Suppressor macrophage (primary cell): ENCODE measurements at places on chromosomes 1 and 21.

DNA sequence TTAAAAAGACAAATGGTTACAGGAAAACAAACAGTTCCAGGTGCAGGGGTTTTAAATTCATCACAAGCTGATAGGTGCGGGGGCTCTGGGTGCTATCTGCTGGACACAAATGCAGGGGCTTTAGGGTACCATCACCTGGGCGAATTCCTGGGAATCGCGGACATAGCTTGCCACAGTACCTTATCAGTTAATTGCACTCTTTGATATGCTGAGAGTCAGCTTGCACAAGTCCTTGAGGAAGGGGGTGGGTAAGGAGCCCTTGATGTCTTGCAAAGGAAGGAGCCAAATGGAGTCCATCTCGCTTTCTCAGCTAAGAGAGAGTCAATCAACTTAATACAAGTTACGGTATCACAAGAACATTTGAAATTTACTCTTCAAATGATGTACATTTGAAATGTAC is 25.4 kb upstream of the TMEM54 start:
- DNase-seq = no peak

- DNase-seq = no peak
These were observed 45.3 kb upstream of the B3GALNT2 start for GRCh38 chr1:235549351-235550139.

DNA sequence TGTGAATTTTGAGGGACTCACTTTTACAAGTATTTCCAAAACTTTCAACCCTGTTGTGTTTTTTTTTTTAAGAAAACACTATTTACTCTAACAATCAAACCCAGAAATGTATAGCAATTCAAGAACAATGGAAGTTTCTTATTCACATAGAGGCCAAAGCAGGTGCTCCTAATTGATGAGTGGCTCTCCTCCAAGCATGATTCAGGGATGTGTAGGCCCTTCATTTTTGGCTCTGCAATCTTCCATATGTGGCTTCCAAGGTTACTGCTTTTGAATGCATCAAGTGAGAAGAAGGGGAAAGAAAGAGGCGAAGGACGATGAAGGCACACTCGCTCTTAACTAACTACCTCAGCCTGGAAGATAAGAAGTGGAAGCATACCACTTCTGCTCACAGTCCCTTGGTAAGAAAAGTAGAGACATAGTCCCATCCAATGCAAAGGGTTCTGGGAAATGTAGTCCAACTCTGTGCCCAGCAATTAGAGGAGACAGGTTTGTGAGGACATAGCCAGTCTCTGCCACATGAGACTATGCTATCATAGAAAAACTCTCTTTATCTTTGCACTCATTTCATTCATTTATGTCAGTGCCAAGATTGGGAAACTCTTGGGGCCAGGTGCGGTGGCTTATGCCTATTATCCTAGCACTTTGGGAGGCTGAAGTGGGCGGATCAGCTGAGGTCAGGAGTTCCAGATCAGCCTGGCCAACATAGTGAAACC is 46.0 kb downstream of the OPTC start:
- DNase-seq = no peak

DNA sequence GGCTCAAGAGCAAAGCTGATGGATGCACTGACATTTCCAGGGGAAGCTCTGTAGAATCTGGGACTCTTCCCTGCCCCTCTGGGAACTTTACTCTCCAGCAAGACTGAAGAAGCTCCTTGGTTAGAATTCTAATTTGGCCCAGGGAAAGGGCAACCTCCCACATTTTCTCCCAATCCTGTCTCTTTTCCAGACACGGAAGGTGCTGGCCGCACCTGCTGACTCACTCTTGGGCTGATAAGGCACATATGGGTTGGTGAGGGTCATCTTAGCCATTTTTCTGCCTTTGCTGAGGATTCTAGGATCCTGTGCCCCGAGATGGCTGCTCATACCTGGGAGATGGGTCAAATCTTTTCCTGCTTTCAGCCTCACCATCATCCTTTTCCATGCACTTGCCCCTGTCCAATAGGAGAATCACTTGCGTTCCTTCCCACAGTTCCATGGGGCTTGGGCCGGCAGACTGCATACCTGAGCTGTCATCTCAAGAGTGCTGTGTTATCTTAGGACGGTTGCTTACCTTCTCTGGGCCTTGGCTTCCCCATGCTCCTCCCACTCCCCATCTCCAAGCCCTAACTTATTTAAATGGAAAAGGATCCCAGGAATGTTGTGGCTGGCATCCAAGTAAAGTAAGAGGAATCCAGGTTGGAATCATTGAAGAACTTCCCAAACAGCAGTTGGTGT is 1.3 kb downstream of the TINAGL1 start:
- DNase-seq = no peak

GRCh38 chr1:179865377-179865776 is 12.2 kb downstream of the TOR1AIP2 start:
- DNase-seq = no peak

- DNase-seq = no peak
These were observed 612.2 kb downstream of the SMYD3 start for GRCh38 chr1:245894843-245895242.

- DNase-seq = no peak
These were observed 25.4 kb downstream of the OLFM3 start for GRCh38 chr1:101971304-101971703.

GRCh38 chr1:212010004-212010403 is 25.4 kb downstream of the INTS7 start:
- DNase-seq = no peak

DNA sequence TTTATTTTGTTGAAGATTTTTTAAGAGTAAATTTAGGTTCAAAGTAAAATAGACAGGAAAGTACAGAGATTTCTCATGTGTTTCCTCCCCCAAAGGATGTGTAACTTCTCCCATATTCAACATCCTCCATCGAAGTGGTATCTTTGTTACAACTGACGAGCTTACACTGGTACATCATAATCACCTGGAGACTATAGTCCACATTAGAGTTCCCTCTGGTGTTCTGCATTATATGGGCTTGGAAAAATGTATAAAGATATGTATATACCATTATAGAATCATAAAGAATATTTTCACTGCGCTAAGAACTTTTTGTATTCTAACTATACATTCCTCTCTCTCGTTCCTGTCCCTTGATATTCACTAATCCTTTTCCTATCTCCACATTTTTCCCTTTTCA is 203.7 kb downstream of the AMY1C start:
- DNase-seq = no peak

DNA sequence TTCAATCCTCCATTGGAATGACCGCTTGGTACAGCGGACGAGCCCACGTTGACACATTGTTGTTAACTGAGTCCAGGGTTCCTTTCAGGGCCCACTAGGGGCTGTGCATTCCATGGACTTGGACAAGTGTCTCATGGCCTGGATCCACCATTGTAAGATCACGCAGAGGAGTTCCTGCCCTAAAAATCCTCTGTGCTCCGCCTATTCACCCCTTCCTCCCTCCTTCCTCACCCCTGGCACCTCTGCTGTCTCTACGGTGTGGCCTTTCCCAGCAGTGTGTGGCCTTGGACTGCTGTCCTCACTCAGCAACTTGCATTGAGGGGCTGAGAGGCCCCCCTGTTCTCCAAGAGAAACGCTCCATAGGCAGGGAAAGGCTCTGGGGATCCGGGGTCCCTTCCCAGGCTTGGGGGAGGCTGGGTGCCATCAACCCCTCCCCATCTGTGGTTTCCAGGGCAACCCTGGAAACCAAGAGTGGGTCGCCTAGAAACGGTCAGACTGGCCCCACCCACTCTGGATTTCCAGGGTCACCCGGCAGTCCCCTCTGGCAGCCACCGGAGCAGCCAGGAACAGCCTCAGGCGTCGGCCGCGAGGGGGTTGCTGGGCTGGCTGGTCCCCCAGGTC is 50.9 kb downstream of the MEGF6 start:
- no peak for DNase-seq

- no peak for DNase-seq
These were observed 9.3 kb upstream of the GREM2 start for GRCh38 chr1:240621249-240621648.

- DNase-seq = no peak
These were observed 13.8 kb downstream of the SZRD1 start for GRCh38 chr1:16380868-16381267.

DNA sequence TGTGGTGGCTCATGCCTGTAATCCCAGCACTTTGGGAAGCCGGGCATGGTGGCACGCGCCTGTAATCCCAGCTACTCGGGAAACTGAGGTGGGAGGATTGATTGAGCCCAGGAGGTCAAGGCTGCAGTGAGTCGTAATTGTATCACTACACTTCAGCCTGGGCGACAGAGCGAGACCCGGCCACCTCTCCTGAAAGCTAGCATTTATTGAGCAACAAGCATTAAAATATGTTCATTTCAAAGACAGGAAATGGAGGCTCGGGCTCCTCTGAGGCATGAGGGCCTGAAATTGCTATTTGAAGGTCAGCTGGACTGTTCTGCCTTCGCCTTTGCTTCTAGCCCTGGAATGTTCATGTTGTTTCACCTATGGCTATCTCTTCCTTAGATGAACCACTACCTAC is 34.5 kb downstream of the SPATA21 start:
- DNase-seq = no peak
